Stimulated activated CD4-positive, alpha-beta T cell treated with anti-CD3 and anti-CD28 coated beads, Interleukin-4, amount 100 ng/mL, for 4 hours (primary cell): ENCODE measurements at places on chromosomes 4 and X.
A peak's percentile ranks its signal among the peaks of the same experiment; 100 is the strongest.

- no peak for DNase-seq
These were observed 78.7 kb downstream of the WDFY3 start for GRCh38 chr4:84887824-84888223.

DNA sequence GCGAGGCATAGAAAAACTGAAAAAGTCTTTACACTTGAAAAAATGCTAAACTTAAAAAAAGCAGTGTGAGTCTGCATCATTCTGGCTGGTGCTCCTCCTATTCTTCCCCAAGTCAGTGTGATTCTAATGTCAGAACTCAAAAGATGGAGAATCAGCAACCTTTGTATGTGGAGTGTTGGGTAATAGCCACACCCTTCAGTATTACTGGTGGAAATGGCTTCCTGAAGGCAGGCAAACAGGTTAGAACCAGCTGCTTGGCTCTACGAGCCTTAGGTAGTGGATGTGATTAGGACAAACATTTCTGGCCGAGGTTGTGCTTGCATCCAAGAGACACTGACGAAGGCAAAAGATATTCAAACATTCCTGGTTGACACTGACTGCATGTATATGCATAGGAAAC lies 353.4 kb upstream of the TACR3 start:
- DNase-seq: no peak

GRCh38 chr4:158442736-158443135 lies 78.9 kb upstream of the RXFP1 start:
- DNase-seq: no peak

DNA sequence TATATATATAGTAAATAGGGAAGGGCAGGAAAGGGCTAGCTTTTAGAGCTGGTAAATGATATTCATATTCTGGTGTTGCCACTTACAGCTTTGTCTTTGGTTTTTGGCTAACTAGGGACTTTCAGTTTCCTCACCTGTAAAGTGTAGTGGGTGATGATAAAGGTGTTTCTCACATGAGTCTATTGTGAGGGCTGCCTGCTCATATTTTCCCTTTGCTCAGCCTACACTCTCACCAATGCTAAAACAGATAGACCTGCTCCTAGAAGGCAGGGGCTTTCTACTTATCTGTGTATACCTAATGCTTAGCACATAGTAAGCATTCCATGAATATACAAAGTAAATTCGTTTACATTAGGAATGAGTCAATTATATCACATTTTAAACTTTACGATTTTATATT lies 137.2 kb upstream of the HS3ST1 start:
- DNase-seq: peak; percentile 12

GRCh38 chrX:24748196-24748595 lies 54.5 kb downstream of the POLA1 start:
- no peak for DNase-seq

DNA sequence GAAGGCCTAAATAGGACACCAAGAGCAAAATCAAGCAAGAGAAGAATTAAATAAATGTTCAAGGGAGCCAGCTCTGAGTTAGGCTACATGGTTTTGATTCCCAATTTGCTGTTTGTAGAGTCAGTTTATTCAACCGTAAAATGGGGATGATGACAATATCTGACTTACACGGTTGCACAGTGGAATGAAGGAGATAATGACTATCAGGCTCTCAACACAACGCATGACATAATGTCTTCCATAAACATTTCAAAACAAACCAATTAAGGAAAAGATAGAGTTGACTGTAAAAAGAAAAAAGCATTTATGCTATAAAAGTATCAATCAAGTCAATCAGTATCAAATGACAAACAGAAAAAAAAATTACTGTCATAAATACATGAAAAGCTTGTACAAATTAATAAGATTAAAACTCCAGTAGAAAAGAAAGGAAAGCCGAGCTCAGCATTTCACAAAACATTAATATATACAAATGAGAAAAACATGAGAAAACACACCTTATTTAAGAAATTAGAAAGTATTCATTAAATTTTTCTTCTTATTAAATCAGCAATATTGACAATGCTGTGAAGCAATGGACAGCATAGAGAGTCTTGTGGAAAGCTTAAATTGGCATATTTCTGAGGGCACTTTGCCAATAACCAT lies 179.0 kb downstream of the SCFD2 start:
- no peak for DNase-seq

DNA sequence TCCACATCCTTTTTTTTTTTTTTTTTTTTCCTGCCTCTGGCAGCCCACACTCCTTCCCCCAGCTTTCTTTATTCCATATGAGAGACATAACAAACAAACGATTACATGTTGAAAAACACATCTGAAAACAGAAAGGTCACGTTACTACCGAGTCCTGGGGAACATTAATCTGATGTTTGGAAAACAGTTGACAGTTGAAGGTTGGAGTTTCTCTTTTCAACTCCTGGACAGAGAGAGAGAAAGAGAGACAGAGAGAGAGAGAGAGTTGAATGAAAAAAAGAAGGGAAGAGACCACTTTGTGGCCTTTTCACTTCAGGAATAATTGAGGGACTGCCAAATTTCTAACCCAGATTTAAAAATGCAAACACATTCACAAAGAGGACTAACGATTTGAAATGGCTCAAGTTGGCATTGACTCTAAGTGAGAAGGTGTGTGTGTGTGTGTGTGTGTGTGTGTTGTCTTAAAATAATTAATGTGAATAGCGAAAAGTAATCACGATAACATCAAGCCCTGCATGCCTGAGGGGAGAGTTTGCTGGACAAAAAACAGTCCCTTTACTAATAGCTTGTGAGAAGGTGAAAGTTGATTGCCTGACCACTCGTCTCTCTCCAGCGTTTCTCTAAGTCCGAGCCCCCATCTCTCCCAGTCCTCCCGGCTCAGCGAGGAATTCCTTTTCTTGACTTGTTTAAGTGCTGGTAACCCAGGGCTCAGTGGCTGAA lies 67.3 kb downstream of the FBXO8 start:
- DNase-seq: no peak

- no peak for DNase-seq
These were observed 170.3 kb downstream of the EFHC2 start for GRCh38 chrX:44173219-44173618.

DNA sequence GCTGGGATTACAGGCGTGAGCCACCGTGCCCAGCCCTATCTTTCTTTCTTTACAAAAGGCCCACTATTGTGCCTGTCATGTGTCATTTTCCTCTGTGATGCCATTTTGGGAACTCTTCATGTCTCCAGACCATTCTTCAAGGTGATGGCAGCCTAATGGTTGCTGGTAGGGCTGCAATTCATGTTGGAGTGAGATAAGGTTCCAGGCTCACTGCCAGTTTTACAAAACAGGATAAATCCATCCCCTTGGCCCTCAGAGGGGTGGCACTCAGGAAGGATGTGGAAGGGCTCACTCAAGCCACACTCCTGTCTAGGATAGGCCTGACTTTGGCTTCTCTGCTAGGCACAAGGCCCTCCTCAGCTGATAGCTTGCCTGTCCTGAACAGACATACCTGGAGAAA lies 3.8 kb downstream of the TCEAL9 start:
- no peak for DNase-seq

- DNase-seq: no peak
These were observed 29.8 kb downstream of the SGMS2 start for GRCh38 chr4:107854356-107855022.

- no peak for DNase-seq
These were observed 68.8 kb downstream of the FAM47C start for GRCh38 chrX:37076983-37077382.

DNA sequence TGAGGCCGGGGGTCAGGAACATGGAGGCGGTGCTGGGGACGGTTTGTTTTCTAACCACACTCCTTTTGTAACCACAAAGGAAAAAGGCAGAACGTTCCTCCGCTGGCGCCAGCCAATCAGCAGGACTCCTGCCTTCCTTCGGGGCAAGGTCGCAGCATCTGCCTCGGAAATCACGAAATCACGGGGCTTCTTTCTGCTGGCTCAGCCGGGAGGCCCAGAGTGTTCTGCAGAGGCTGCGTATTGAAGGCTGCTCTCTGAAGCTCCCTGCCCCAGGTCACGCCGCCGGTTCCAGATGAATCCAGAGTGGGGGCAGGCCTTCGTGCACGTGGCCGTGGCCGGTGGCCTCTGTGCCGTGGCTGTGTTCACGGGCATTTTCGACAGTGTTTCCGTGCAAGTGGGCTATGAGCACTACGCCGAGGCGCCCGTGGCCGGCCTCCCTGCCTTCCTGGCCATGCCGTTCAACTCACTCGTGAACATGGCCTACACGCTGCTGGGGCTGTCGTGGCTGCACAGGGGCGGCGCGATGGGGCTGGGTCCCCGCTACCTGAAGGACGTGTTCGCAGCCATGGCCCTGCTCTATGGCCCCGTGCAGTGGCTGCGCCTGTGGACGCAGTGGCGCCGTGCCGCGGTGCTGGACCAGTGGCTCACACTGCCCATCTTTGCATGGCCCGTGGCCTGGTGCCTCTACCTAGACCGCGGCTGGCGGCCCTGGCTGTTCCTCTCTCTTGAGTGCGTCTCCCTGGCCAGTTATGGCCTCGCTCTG lies 9.4 kb downstream of the TMEM187 start:
- peak; percentile 45 for DNase-seq

GRCh38 chrX:154775419-154776349 lies 13.0 kb downstream of the DKC1 start:
- DNase-seq: peak; percentile 58

DNA sequence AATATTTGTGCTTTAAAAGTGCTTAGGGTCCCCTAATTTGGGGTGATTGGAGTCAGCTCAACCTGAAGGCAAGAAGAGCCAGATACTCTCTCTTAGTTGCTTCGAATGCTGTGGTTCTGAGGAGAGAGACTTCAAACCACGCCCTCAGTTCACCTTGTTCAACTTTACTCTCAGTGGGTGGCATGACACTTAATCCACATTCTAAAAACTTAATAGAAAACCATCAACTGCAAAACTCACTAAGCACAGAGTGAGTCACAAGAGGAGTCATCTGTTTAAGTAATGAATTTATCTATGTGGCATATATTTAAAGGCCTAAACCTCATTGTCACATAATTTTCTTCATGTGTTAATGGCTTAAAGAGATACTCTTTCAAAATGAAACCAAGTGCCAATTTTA lies 99.5 kb upstream of the SLC4A4 start:
- no peak for DNase-seq

DNA sequence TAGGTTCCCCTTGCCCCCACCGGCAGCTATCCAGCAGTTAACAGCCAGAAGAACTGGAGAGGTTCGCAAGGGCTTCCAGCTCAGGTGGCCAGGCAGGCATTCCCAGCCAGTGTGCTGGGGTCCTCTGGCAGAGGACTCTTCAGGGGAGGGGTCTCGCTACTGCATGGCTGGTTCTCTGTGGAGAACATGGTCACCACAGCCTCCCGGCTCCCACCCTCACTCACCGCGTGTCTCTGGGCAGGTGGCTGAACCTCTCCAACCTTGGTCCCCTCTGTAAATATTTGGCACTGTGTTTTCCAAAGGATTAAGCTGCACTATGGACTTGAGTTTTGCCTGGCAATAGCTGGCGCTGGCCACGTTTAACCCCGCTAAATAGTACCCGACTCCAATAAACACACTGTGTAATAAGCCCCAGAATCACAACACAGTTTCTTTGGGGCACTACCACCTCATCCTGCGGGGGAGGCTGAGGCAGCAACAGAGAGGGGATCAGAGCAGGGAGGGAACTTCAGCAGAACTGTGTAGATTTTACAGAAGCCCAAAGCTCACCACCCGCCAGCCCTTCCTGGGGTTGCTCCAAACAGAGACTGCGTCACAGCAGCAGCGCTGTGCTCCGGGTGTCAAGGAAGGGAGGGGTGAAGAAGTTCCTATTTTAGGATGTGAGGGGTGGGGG lies 15.2 kb downstream of the BCOR start:
- DNase-seq: no peak

DNA sequence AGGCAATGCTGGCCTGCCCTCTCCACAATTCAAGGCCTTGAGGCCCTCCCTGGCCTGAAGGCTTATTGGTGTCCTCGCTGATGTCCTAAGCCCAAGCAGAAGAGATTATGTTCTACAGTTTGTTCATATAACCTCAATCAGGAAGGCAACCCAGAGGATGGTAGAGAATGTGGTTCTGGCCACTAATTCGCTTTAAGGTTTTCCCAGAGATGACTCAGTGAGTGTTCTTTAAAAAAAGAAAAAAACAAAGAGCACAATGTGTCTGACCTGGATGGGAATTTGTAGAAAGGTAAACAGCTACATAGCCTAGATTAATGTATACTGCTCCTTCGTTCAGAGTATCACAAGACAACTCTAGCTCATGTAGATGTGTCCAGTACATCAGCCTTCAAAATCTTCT lies 66.0 kb downstream of the MANBA start:
- no peak for DNase-seq

DNA sequence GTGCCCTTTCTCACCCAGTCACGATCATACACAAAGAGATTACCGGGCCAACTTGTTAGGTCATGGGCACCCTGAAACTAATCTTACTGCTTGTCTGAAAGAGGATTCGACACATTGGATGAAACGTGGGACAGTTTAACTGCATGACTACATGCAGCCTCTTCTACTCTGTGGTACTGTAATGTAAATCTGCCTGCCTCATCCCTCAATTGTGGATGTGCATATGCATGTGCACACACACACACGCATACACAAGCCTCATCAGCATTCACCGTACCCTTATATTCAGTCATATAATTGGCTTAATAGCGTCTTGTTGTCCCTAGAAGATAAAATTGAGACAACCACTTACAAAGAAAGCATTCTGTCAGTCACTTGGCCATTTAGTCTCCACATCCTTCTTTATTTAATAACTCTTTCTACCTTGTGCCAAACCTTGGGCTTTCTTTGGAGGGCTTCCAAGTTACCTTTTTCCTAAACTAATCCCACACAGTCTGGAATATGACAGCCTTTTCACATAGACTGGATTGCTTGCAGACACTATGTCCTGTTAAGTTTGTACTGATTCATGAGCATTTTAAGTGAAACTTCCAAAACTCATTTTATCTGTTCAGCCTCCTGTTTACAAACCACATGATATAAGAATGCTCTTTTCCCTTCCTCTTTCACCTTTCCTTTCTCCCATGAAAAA lies 132.9 kb downstream of the AFF2 start:
- DNase-seq: no peak

GRCh38 chr4:111393781-111394180 lies 751.5 kb upstream of the FAM241A start:
- DNase-seq: no peak

GRCh38 chrX:66892004-66892403 lies 253.1 kb upstream of the EDA2R start:
- no peak for DNase-seq

DNA sequence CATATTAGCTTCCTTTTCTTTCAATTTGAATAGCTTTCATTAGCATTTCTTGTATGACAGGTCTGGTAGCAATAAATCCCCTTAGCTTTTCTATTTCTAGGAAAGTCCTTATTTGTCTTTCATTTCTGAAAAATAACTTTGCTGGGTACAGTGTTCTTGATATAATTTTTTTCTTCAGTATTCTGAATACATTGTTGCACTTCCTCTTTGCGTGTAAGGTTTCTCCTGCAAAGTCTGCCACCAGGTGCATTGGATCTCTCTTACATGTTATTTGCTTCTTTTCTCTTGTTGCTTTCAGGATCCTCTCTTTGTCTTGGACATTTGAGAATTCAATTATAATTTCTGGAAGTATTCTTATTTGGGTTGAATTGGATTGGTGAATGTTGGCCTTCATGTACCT lies 663.7 kb downstream of the GRXCR1 start:
- no peak for DNase-seq

DNA sequence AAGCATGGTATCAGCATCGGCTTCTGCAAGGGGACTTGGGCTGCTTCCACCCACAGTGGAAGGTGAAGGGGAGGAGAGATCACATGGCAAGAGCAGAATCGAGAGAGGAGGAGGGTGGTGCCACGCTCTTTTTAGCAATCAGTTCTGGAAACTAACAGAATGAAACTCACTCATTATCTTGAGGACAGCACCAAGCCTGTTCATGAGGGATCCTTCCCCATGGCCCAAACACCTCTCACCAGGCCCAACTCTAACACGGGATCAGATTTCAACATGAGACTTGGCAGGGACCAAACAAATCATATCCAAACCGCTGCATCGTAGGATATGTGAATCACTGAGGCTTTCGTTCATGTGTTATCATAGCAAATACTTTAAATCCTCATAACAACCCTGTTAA lies 125.5 kb downstream of the GPC3 start:
- DNase-seq: no peak
